ENCODE measurements at places on chromosomes 5 and 9.

- no peak for DNase-seq
Measured at GRCh38 chr5:143826951-143827444, 15.0 kb downstream of the HMHB1 start.

DNA sequence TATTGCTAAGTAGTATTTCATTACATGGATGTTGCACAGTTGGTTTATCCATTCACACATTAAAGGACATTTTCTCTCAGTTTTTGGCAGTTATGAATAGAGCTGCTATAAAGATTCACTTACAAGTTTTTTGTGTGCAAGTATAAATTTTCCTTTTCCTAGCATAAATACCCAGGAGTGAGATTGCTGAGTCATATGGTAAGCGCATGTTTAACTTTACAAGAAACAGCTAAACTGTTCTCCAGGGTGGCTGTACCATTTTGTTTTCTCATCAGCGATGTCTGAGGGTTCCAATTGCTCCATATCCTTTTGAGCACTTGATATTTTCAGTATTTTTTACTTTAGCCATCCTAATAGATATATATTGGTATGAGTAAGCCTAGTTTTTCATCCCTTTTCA, 16.4 kb upstream of the ABCA1 start:
- DNase-seq = no peak

GRCh38 chr9:20363233-20363632, 259.1 kb downstream of the MLLT3 start:
- DNase-seq = no peak

DNA sequence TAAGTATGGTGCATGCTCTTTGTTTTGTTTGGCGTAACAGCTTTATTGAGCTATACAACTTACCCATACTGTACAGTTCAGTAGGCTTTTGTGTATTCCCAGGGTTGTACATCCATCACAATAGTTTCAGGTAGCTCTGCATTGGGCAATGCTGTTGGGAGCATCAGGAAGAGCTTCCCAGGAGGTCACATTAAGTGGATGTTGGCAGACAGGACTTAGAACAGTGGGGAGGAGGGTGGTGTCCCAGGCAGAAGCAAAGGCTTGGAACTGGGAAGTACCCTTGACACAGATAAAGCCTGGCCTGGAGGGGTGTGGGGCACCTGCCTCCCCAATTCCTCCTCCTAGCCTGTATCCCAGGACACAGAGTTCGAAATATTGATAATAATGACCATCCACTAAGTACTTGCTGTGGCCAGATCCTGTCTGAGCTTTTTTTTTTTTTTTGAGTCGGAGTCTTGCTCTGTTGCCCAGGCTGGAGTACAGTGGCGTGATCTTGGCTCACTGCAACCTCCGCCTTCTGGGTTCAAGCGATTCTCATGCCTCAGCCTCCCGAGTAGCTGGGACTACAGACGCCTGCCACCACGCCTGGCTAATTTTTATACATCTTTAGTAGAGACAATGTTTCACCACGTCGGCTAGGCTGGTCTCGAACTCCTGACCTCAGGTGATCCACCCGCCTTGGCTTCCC, 1.3 kb downstream of the BBLN start:
- peak; percentile 19 for DNase-seq

- peak; percentile 54 for DNase-seq
Measured at GRCh38 chr5:150299571-150300327, 3.0 kb downstream of the ARSI start.

GRCh38 chr5:127673117-127673800, 24.4 kb downstream of the CTXN3 start:
- no peak for DNase-seq

DNA sequence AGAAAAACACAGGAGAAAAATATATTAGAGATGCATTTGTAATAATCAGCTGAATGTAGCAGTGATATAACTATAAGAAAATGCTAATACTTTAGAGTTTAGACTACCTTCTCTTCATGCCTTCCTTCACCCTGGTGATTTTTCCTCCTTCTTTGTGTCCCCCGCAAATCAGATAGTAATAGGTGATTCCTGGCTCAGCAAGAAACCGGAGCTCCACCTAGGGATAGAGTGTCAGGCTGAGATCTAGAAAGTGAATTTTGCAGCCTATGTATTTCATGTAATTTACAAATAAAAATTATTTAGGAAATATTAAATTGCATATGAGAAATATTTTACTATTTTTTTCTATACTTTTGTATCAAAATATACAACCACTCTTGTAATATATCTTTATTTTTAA, 109.8 kb upstream of the ST8SIA4 start:
- no peak for DNase-seq

- DNase-seq = no peak
Measured at GRCh38 chr5:134420343-134420742, 8.7 kb upstream of the CDKN2AIPNL start.

- no peak for DNase-seq
Measured at GRCh38 chr9:129309041-129309430, 131.0 kb upstream of the IER5L start.

DNA sequence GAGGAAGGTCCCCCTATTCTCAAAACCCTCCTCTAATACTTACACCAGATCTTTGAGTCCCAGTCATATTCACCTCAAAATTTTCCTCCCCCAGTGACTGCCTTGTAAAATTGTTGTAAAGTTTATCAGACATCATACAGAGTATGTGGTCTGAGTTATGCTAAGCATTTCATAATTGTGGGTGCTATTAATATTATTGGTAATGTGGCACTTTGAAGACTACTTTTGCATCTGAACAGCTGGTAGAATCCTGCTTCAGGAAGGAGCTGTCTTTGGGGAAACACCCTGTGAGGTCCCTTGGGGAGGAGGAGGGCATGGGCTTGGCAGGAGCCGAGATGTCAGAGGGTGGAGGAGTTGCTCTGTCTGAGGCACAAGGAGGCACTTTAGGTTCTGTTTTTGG, 164.9 kb upstream of the ZNF618 start:
- DNase-seq = no peak

DNA sequence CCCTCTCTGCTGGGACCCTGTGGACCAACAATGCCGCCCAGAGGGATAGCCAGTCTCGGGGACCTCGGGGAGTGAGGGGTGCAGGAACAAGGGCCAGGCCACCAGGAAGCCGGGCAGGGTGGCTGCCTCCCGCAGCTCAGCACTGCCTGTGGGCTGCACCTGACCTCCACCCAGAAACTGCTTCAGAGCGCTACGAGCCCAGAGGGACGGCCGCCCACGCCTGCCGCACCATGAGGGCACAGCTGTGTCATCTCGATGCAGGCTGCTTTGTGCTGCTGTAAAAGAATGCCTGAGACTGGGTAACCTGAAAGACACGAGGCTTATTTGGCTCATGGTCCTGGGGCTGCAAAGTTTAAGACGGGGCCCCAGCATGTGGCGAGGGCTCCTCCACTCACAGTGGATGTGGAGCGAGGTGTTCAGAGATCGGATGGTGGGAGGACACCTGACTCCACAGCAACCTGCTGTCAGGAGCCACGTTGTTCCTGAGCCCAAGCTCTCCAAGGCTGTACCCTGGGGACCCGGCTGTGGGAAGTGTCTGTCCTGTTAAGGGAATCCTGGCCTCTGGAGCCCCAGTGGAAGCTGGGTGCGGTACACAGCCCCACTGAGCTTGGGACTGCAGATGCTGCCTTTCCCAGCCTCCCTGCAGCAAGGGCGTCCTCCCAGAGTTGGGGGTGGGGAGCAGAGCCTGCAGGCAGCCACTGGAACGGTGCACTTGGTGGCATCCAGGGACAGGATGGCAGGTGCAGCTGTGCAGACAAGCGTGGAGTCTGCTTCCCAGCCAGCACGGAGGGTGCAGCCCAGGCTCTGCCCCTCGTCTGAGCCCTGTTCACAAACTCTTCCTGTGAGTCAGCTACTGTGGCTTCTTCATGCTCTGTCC, 11.8 kb upstream of the ZDHHC11 start:
- no peak for DNase-seq

- DNase-seq = no peak
Measured at GRCh38 chr9:127580366-127580765, 31.7 kb upstream of the STXBP1 start.

- no peak for DNase-seq
Measured at GRCh38 chr9:101191723-101192122, 163.2 kb downstream of the PLPPR1 start.

- no peak for DNase-seq
Measured at GRCh38 chr5:43150075-43150474, 29.4 kb downstream of the ZNF131 start.

DNA sequence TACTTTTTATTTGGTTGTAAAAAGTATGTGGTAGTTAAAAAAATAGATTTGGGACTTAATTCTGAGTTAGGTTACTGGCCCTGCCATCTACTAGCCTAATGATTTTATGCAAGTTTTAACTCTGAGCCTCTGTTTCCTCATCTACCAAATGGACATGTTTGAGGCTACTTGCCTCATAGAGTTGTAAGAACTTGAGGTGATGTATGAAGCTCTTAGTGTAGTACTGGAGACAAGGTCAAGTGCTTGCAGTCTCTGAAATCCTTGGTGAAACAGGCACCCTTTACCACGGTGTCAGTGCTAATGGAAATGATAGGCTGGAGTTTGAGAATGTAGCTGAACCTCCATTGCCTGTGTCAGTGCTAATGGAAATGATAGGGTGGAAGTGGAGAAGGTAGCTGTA, 15.3 kb downstream of the GPR107 start:
- DNase-seq = no peak

DNA sequence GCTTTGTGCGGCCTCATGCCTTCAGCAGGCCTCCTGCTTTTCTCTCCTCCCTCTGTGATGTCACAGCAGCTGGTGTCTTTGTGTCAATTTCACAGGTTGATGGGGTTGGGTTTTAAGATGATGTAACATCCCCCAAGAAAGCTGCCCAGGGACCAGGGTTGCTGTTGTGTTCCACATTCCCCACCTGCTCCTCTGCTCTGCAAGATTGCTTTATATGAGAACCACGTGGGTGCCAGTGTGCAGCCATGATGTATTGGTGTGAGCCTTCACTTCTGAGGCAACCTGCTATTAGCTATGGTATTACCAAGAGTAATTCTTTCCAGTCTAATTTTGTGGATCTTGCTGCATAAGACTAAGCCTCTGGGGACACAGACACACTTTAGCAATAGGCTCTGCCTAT, 213.0 kb upstream of the ADAMTS16 start:
- DNase-seq = no peak

DNA sequence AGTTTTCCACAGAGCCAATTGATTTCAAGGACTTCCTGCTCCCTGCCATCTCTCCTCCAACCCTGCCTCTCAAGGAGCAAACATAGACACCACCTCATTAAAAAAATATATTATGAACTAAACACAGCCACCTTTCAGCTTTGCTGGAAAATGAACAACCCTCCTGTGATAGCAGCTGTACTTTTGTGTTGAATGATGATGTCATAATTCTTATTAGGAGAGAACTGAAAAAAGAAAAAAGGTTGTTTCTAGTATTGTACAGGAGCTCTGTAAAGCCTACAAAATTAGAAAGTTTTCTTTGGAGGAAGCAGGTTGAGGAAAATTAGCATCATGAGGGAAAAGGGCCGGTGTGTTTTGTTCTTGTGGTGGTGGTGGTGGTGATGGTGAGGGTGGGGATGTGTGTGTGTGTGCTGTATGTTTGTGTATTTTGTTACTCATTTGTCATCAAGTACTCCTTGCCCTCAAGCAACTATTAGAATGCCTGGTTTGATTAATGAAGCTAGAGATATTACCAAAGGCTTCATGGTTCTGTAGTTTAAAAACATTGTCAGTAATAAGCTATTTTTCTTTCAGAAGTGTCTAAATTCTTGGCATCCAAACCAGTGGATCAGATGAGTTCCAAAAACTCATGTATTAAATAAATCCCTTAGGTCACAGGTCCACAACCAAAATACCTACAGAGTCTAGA, 405.9 kb downstream of the TLE4 start:
- no peak for DNase-seq

- DNase-seq = no peak
Measured at GRCh38 chr5:178667101-178667500, 40.3 kb upstream of the CLK4 start.

- DNase-seq = no peak
Measured at GRCh38 chr9:133789778-133790177, 51.6 kb upstream of the SARDH start.

DNA sequence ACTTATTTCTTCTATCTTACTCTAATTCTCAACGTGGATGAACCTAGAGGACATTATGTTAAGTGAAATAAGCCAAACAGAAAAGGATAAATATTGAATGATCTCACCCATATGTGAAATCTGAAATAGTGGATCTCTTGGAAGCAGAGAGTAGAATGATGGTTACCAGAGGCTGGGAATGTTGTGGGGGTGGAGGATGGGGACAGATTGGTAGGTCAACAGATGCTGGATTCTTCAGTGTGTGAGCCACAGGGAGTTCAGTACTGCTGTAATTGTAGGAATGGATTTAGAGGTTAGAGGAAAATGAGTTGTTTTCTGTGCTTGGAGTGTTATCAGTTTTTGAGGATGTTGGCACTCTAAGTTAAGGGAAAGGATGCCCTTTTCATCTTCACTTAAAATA, 190.6 kb downstream of the FBXL7 start:
- no peak for DNase-seq

- no peak for DNase-seq
Measured at GRCh38 chr5:54301220-54301619, 9.2 kb downstream of the ARL15 start.

DNA sequence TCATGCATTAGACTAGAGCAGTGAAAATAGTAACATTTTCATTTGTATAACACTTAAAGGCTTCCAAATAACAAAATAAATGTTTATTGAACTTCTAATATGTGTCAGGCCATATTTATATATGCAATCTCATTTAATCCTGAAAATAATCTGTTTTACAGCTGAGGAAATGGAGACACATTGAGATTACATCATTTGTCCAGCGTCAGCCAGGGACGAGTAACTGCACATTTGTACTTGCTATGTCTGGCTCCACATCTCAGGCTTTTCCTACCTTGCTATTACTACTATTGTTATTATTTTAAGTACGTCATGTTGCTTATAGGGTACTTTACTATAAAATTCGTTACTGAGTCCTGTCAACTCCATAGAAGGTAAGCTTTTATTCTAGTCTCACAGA, 3.8 kb upstream of the C9 start:
- DNase-seq = no peak

GRCh38 chr5:112338681-112339337, 80.3 kb downstream of the EPB41L4A start:
- no peak for DNase-seq

GRCh38 chr9:77991191-77991590, 40.4 kb downstream of the GNAQ start:
- DNase-seq = no peak

DNA sequence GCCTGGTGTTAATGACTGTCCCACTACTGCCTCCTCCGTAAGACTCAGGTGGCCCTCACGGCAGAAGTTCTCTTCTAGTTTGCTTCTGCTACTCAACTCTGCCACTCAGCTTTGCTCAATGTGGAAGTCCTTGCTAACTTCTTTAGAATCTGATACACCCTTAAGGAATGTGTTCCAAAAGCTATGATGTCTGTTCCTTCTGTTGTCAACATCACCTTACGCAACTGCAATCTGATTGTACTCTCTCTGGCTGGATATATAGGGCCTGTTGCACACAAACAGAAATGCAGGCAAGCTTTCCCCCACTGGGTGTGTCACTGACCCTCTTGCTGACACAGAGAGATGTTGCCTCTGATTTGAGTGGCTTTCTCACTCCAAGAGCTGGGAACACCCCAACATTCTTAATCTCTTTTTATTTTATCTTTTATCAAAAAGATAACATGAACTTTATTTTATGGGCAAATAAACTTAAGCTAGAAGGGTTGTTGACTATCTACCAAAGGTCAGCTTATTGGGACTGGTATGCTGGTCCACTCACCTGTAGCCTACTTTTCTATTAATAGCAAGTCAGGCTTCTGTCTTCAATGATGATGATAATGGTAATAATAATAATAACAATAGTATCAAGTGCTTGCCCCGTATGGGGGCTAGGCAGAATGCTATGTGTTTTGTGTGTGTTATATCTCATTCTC, 25.2 kb downstream of the TMEM252 start:
- no peak for DNase-seq

- DNase-seq = no peak
Measured at GRCh38 chr9:21883642-21884041, 81.2 kb downstream of the MTAP start.
